ENCODE measurements at places on chromosomes 11 and 22.

DNA sequence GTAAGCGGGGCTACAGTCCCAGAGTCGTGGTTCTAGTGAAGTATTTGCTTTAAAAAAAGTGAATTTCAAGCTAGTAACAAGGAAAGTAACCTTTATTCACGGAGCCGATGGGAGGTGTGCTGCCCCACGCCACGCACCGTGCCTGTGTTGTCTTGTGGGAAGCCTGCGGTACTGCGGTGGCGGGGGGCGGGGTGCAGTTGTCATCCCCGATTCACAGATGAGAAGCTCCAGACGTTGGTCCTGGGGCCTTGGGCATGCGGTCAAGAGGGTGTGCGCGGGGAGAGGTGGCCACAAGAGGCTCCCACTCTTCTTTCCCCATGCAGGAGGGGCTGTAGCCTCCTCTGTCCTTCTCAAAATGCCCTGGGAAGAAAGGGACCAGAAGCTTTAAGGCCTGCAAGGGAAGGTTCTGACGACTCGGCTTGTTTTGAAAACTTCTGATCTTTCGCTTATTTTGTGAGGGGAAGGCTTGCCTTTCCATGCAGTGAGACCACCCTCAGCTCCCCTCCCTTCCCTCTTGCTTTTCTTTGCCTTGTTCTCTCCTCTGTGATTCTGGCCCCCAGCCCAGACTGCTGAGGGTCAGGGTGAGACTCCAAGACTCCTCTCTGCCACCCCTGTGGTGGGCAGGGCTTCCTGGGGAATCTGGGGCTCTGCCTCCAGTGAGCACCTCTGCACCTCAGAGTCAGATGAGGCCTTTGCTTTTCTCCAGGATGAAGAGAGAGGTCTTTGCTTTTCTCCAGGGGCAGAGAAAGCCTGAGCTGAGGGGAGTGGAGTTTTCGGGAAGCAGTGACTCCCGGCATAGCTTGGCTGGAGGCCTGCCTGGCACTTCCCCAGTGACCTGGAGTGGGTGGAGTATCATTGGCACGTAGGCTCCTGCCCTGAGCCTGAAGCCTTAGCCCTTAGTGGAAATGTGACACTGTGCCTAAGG is 6.2 kb downstream of the GLB1L3 start:
- no peak for DNase-seq

GRCh38 chr11:122204206-122204605 is 88.2 kb upstream of the BLID start:
- DNase-seq, result no peak

- DNase-seq, result no peak
Observed at GRCh38 chr22:22023581-22024137, 41.1 kb upstream of the TOP3B start.

- no peak for DNase-seq
Observed at GRCh38 chr22:45506816-45507360, 4.2 kb downstream of the FBLN1 start.

GRCh38 chr22:40556641-40557040 is 79.9 kb downstream of the MRTFA start:
- no peak for DNase-seq

DNA sequence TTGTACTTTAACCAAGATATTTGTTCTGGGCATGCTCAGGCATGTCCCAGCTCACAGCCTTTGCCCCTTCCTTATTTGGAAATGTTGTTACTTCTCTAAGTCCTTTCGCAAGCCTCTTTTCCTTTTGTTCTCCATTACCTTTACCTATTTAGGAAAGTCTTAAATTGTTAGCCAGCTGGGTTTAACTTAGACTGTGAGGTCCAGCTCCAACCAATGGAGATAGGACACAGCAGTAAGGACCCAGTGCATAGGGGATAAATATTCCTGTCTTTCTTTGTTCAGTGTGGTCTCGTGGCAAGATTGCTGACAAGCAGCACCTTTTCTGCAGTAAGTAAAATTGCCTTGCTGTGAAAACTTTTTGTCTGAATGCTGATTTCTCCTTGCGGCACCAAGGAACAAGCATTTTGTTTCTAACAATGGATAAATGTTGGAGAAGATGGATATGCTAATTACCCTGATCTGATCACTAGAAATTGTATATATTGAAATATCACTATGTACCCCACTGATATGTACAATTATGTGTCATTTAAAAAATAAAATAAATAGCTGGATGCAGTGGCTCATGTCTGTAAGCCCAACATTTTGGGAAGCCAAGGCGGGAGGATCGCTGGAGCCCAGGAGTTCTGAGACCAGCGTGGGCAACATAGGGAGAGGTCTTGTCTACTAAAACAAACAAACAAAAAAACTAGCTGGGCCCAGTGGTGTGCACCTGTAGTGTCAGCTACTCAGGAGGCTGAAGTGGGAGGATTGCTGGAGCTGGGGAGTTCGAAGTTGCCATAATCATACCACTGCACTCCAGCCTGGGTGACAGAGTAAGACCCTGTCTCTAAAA is 31.9 kb upstream of the FTH1 start:
- no peak for DNase-seq

DNA sequence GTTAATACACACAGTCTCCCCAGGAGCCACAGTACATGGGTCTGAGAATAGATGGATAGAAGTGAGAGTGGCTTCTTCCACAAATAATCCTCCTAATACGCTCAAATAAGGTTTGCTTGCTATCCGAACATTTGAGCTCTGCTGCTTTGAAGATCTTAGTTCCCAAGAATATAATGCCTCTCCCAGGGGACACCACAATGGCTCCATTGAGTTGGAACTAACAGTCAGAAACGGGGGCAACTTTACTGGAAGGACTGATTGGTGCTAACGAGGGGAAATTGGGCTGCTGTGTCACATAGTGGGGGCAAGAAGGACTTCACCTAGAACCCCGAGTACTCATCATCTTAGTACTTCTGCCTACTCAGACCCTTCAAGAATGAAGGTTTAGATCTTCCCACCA is 66.2 kb downstream of the IGLL5 start:
- DNase-seq, result no peak

DNA sequence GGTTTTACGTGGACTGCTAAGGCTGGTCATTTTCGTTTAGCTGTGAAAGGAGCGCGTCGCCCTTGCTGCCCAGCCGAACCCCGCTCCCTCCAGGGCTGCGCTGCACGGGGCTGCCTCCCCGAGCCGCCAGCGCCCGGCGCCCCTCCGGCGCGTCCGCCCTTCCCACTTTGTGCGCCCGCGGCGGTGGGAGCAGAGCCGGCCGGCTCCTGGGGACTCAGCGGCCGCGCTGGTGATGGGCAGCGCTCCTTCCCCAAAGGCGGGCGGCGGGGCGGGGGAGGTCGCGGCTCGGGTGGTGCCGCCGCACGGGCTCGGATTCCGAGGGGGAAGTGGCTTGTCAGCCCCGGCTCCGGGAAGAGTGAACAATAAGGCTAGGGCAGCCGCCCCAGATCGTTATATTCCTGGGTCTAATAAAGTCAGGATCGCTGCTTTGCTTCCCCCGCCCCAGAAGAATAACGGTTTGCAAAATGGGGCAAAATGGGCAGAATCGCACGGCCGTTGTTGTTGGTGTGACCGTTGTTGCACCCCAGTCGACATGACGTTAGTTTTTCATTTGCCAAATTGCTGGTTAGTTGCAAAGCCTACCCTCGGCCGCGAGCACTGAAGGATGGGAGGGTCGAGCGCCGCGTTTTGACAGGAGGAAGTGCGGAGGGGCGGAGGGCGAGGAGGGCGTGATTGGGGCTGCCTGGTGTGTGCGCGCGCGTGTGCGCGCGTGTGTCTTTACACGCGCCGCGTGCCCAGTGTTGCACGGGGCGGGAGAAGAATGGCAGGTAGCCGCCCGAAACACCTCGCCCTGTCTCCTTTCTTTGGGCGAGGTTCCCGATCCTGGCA is 745 bp downstream of the NCAM1 start:
- DNase-seq, result peak; percentile 79

DNA sequence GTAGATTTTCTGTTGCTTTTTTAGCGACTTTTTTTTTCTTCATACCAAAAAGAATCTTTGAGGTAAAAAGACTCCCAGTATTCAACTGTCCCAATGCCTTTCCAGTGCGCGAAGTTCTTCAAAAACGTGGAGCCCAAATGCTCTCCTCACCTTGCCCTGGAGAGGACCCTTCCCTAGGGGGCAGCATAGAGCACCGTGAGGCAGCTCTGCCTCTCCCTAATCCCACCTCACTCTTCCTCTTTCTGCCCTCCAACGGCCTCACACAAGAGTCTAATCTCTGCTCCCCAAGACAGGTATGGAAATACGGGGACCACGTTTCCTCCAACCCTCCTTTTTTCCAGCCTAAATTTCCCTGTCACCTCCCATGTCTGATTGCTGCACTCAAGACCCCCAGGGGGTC is 117.5 kb upstream of the ALX4 start:
- no peak for DNase-seq

GRCh38 chr22:40156001-40156516 is 21.7 kb upstream of the TNRC6B start:
- no peak for DNase-seq

- DNase-seq, result no peak
Observed at GRCh38 chr11:2107521-2107920, 31.7 kb downstream of the IGF2 start.

DNA sequence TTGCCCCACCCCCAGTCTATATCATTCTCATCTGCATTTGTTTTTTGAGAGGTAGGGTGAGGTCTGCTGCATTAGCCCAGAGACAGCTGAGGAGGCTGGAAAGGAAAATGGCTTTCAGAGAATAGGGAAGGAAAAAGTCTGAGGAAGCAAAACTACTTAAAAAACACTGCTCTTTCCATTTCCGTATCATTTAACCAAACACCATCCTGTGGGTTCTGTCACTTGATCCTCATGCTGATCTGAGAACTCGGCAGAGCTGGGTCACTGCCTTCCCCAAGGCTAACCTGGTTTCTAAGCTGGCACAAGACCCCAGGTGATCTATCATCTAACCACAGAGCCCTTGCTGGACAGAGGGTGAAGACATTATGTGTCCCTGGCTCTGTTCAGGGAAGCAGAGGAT is 1.2 kb downstream of the FOLR2 start:
- DNase-seq, result no peak

DNA sequence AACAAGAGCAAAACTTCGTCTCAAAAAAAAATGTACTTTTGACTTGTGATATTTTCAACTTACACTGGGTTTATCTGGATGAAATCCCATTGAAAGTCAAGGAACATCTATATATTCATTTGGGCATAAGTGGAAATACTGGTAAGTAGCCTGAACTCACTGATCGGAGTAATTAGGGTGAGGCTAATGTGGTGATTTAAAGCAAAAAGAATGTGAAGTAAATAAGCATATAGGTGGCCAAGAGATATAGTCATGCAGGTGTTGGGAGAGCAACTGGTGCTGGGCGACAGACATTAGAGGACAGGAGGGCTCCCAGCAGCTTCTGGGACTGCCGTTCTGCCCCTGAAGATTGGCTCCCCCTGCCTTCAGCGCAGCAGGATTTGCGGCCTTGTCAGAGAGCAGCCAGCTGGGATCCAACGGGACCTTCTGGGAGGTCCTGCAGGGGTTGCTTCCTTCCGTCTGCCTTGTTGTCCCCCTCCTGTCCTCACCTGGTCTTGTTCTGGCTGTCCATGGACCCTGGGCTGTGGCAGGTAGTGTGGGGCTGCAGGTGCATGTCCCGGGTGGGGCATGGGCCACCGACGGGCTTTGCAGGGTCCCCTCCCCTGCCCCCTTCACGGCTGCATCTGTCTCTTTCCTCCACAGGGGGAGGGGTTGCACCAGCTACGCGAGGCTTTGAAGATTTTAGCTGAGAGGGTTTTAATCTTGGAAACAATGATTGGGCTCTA is 14.1 kb downstream of the RHBDD3 start:
- DNase-seq, result no peak

- DNase-seq, result peak; percentile 11
Observed at GRCh38 chr22:50727678-50728522, 10.1 kb upstream of the ACR start.

GRCh38 chr22:45974498-45974897 is 2.5 kb downstream of the WNT7B start:
- DNase-seq, result no peak

DNA sequence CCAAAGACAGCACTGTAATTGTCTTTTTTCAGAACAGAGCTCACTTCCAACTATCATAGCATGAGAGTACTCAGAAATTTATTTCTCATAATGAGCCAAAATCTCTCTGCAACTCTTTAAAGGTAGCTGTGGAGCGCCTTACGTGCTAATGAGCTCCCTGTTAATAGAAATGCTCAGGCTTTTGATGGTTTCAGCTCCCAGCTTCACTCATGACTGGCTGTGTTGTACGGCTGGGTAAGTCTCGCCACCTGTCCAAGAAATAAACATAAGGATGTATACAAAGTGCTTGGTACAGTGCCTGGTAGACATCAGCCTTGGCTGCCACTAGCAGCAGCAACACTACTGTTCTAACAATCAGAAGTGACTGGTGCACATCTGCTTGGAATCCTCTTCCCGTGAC is 109.4 kb downstream of the LDLRAD3 start:
- DNase-seq, result no peak

DNA sequence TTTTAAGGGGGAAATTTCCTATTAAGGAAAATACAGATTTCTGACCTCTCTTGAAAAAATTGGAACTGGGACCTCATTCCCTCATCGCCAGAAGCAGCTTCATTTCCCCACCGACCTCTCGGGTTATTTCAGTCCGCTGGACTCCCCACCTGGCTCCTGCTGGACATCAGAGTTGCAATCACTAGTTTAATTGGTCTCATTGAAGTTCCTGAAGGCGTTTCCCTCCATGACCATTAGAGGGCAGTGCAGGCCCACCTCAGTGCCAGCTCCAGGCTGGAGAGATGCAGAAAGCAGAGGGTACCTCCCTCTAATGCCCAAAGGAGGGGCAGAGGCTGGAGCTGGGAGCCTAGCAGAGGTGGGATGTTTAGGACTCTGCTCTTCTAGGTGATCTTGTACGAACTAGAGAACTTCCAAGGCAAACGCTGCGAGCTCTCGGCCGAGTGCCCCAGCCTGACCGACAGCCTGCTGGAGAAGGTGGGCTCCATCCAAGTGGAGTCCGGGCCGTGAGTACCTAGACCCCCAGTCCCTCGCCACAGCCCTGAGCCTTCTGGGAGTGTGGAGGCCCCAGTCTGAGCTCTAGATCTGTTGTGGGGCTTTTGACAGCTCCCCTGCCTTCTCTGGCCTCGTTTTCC is 2.7 kb downstream of the CRYBB3 start:
- DNase-seq, result peak; percentile 80

DNA sequence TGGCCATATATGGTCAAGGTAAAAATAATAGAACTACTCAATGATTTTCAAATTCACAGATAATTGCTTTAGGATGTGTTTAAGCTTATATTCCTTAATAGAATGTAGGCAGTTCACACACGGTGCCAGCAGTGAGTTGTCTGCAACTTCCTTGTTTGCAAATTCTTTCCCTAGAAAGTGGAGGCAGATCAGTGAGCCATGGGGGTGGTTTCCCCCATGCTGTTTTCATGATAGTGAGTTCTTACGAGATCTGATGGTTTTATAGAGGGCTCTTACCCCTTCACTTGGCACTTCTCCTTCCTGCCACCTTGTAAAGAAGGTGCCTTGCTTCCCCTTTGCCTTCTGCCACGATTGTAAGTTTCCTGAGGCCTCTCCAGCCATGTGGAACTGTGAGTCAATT is 111.8 kb upstream of the LMO1 start:
- DNase-seq, result no peak

GRCh38 chr22:43969989-43970755 is 14.9 kb downstream of the SAMM50 start:
- no peak for DNase-seq
